ENCODE measurements at places on chromosomes 16 and 17. TPM values are rescaled to one million over a fixed set of nuclear protein-coding genes. Genes with fewer than 3 reads are reported as not detected.

Gene MPP2
- 1.2 TPM for total RNA-seq

Gene SPATA32
- 0.37 TPM for total RNA-seq

Gene MYL11
- total RNA-seq = not detected

Gene TMIGD1
- not detected for total RNA-seq

Gene HSPB9
- not detected for total RNA-seq

Gene TTYH2
- total RNA-seq = 11.0 TPM

Gene KIF19
- total RNA-seq = 0.27 TPM

Gene KRT39
- total RNA-seq = not detected

All from T-helper 1 cell treated with Interleukin-12 subunit alpha and Interleukin-12 subunit beta and Interleukin-4 antibody, amounts not matched to agents 30 ng/mL and 1 ng/mL, for 36 hours (primary cell).